Endodermal cell (in vitro differentiated cells): ENCODE measurements at places on chromosomes 12 and 14. TPM values are rescaled to one million over a fixed set of nuclear protein-coding genes. Genes with fewer than 3 reads are reported as not detected.

DNA sequence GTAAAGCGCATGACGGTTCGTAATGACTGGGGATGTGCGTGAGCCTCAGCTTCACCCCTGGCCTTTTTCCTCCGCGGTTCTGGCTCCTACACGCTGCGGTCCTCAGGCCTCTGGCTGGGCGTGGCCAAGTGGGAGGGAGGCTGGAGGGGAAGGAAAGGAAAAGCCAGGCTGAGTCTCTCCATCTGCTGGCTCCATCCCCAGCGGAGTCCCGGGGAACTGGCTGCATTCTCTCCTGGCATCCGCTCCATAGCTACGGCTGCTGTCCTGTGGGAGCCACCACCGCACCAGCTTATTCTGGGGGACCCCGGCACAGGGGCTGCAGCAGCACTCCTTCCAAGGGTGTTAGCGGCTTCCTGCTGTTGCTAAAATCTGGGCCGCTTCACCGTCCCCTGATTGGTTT is 68.2 kb upstream of the SLC24A4 start:
- peak; percentile 74 for DNase-seq

Gene SLC35F4
- total RNA-seq = not detected in 2 replicates

Gene SDSL
- total RNA-seq = 2.0 and 2.4 TPM in 2 replicates

Gene PSME2
- total RNA-seq = 99.1 and 106 TPM in 2 replicates

GRCh38 chr14:96503306-96503679 is 1.1 kb downstream of the PAPOLA start:
- no peak for DNase-seq

- no peak for DNase-seq
Observed at GRCh38 chr12:92608151-92609091, 94.4 kb upstream of the PLEKHG7 start.

Gene TMEM30B
- total RNA-seq = 8.6 and 10.1 TPM in 2 replicates

Gene AMN
- 3.2 and 3.3 TPM in 2 replicates for total RNA-seq

GRCh38 chr12:120121766-120122293 is 5.3 kb upstream of the RAB35 start:
- no peak for DNase-seq

Gene CMA1
- not detected in 3 replicates for total RNA-seq

- DNase-seq = no peak
Observed at GRCh38 chr14:56862836-56863235, 52.6 kb upstream of the OTX2 start.
